ENCODE measurements at places on chromosomes 12 and 14.
A peak's percentile ranks its signal among the peaks of the same experiment; 100 is the strongest.

GRCh38 chr14:92143309-92143708 lies 21.5 kb downstream of the CPSF2 start:
- DNase-seq = no peak

- no peak for DNase-seq
Measured at GRCh38 chr14:59565087-59565486, 11.5 kb downstream of the CCDC175 start.

DNA sequence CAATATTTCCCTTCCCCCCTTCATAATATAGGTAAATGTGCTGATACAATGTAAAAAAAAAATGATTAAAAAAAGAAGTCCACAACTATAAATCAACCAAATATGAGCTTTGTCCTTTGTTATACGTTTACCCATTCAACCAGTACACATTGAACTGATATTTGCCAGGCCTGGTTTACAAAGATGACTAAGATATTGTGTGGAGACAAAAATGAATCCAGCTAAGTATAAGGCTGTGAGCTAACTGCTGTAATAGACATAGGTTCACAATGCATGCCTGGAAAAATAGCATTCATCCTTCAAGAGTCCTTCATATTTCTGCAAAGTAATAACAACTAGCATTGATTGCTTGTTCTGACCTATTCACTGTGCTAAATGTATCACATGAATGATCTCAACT lies 6.9 kb downstream of the C12orf56 start:
- no peak for DNase-seq

DNA sequence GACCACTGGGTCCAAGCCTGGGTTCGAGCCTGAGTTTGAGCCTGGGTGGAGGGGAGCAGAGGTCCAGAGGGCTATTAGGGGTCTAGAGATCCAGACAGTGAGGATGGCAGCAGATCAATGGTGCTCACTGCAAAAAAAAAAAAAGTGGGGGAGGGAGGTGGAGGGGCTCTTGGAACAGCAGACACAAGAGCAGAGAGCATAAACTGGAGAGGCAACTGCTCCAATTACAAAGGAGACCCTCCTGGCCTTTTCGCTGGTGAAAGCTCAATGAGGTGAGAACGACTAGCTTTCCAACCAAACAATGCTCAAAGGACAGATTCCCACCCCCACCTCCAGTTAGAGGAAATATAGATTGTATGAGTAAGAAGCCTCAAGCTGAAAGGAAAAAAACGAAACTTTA lies 124.2 kb upstream of the TSPAN8 start:
- peak; percentile 79 for DNase-seq

DNA sequence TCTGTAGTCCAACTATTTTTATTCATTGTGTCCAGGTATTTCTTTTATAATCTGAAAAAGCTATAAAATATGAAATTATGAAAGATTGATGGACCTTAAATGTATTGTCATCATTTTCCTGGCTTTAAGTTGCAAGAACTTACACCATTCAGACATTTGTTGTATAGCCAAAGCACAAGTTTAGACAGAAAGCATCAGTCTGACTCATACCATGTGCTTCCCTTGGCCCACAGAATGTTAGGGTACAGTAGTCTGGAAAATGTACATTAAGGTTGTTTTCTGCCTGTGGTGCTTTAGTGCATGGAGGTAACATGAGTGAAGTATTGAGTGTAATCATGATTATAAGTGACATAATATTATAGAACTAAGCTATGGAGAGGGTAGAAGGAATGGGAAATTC lies 1002.5 kb downstream of the BCL11B start:
- DNase-seq = no peak

- DNase-seq = peak; percentile 42
Measured at GRCh38 chr12:11862798-11863197, 207.9 kb upstream of the BCL2L14 start.

- no peak for DNase-seq
Measured at GRCh38 chr12:94309373-94309772, 150.3 kb downstream of the CEP83 start.

DNA sequence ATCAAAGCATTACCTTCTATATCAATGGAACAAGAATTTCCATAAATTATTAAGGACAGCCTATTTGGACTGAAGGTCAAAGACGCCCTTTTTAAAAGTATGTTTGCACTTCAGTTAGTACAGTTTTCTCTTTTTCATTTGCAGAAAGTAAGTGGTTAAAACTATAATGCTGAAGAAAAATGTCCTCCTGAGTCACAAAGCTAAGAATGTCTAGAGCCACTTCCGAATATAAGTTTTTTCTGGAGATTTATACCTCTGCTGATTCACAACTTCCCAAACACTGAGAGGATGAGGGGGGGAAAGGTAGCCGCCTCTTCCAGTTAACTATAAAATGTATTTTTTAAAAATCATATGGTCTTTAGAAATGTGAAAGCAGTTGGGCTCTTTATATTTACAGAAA lies 84.9 kb downstream of the DUSP6 start:
- no peak for DNase-seq

DNA sequence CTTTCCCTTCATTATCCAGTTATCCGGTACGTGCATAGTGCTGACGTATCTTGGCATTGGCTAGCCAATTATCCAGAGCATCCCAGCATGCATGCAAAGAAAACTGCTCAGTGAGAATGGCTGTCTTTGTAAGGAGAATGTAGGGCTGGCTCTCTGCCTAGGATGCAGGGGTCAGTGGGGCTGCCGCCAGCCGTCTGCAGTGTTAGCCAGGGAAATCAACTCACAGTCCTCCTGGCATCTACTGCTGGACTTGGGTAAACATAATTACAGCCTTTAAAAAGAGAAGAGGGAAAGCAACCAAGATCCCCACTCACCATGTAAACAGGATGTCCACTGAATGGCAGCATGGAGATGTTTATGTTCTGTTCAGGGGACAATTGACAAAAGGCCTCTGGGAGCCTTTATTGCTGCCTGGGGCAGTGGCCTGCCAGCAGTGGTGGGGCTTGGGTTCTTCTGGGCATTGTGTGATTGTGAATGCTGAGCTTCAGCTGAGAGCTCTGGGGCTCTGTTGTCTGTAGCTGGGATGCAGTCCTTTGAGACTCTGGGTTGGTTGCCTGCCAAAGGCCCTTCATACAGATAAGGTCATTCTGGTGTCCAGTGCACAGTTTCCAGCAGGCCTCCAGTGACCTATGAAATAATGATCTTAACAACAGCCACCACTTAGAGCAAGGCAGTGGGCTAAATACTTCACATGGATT lies 121.8 kb downstream of the TBC1D30 start:
- no peak for DNase-seq

GRCh38 chr14:89308232-89308959 lies 108.6 kb downstream of the FOXN3 start:
- DNase-seq = no peak

GRCh38 chr12:67649570-67650387 lies 1.2 kb downstream of the DYRK2 start:
- peak; percentile 29 for DNase-seq

DNA sequence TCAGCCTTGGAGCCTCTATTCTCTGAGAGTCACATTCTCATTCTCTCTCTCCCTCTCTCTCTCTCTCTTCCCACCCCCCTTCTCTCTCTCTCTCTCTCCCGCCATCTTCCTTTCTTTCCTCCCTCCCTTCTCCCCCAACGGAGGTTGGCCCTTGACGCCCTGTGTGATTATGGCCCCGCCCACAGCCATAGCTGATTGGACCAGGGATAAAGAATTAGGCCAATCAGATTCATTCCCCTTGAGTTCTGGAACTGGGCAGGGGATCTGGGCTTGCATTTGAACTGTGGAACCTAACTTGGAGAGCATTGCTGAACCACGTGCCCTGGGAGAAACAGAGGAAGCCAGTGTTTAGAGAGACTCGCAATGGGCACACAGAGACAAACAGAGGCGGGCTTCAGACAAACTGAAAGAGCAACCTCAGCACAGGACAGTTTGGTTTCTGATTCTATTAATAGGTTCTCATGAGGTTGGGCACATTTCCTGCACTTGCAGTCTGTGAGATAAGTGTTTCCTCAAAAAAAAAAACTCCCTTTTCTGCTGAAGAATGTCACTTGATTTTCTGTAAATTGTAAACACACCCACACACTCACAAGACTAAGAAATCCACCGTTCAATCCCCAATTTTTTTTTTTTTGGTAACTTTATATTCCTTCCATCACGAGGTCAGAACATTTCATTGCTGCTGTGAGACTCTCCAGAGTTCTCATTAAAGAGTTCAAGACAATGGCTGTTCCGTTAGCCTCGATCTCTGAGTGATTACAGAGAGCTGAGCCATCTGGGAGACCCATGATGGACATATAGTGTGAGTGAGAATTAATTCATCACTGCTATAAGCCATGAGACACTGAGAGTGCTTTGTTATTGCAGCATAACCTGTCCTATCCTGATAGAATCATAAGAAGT lies 3.5 kb upstream of the P2RX7 start:
- DNase-seq = peak; percentile 50

DNA sequence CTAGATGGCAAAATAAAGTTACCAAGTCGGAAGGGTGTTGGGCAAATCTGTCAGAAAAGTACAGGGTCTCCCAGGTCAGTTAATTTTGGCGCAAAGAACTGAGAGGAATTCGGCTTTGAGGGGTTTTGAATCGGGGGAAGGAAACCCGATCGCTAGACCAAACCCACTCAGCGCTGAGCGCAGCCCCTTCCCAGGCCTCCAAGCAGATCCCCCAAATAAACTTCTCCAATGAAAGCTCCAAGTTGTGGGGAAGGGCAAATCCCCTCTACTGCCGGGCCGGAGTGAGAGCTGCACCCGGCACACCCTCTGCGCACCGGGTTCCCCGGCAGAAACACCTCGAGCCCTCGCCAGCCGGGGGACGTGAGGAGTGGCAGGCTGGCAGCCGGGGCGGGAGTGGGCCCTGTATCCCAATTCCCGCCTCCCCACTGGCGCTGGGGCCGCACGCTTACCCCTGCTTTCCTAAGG lies 441 bp downstream of the E2F7 start:
- DNase-seq = no peak

- DNase-seq = no peak
Measured at GRCh38 chr14:105866841-105867321, 340.5 kb downstream of the TMEM121 start.

GRCh38 chr12:109734219-109735000 lies 20.8 kb downstream of the FAM222A start:
- peak; percentile 94 for DNase-seq

- no peak for DNase-seq
Measured at GRCh38 chr14:106652494-106652893, 1126.1 kb downstream of the TMEM121 start.

GRCh38 chr12:53984901-53985691 lies at the start of gene HOXC10:
HOXC10 (plus strand) TSS chr12:53985146; CDS start chr12:53985260, 114 bp downstream.
- DNase-seq = peak; percentile 92

- peak; percentile 53 for DNase-seq
Measured at GRCh38 chr12:102876883-102877282, 40.2 kb downstream of the PAH start.

DNA sequence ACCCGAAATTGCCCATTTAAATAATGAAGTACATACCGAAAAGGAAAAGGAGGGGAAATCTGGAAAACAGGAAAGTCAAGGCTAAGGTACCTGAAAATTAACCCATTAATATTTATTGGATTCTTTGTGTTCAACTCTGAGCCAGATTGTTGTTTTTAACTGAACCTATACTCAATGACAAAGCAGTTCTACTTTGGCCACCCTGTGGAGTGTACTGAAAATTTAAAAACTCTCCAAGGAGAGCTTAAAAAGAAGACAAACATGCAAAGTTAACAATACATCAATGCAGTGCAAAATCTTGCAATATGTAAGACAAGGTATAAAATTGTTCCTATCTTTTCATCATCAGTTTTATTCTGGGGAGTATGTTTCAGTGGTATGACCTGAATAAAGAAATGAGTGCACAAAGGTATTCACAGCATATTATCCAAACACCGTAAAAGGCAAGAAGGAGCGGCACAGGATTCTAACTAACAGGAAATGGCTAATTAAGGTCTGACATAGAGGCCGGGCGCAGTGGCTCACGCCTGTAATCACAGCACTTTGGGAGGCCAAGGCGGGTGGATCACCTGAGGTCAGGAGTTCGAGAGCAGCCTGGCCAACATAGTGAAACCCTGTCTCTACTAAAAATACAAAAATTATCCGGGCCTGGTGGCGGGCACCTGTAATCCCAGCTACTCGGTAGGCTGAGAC lies 1.7 kb downstream of the USP44 start:
- peak; percentile 59 for DNase-seq

DNA sequence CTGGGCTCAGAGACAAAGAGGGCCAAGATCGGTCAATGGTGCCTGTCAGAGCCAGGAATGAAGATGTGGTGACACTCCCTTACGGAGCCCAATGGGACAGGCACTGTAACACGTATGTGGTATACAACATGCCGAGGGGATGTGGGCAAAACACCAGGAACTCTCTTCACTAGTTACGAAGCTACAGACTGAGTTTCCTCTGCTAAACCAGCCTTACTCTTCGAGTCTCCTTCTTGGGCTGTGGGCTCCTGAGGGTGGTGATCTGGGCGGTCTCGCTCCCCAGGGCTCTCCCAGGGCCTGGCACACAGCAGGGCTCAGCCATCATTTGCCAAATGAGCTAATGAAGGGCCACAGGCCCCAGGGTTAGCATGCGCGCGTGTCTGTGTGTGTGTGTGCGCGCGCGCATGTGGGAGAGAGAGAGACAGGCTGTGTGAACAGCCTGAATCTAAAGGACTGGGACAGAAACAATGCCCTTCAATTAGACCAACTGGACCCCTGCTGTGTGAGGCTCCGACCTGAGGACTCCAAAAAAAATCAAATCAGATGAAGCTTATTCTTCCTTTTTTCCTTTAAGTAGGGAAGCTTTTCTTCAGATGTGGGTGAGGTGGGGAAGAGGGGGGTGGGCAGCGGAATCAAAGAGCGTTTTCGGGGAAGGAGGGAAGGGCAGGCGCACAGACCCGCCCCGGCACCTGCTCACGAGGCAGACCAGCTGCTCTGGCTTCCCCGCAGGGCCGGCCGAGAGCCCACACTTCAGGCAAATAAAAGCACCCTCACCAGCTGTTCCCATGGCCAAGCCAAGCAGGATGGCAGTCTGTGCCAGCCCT lies 42.5 kb downstream of the CCDC88C start:
- DNase-seq = no peak

GRCh38 chr14:93011650-93012325 lies 88.8 kb downstream of the CHGA start:
- DNase-seq = no peak

- no peak for DNase-seq
Measured at GRCh38 chr12:104600036-104600712, 143.4 kb downstream of the CHST11 start.

GRCh38 chr14:81085596-81085995 lies 130.2 kb downstream of the TSHR start:
- no peak for DNase-seq

Measured in mesendoderm (in vitro differentiated cells).